ENCODE measurements at places on chromosomes 16 and 17. TPM values are rescaled to one million over a fixed set of nuclear protein-coding genes. Genes with fewer than 3 reads are reported as not detected.

CLEC19A gene
- 0.17 TPM for total RNA-seq

GRCh38 chr17:18946536-18946935 is 5.4 kb upstream of the SLC5A10 start:
- DNase-seq: no peak

DNA sequence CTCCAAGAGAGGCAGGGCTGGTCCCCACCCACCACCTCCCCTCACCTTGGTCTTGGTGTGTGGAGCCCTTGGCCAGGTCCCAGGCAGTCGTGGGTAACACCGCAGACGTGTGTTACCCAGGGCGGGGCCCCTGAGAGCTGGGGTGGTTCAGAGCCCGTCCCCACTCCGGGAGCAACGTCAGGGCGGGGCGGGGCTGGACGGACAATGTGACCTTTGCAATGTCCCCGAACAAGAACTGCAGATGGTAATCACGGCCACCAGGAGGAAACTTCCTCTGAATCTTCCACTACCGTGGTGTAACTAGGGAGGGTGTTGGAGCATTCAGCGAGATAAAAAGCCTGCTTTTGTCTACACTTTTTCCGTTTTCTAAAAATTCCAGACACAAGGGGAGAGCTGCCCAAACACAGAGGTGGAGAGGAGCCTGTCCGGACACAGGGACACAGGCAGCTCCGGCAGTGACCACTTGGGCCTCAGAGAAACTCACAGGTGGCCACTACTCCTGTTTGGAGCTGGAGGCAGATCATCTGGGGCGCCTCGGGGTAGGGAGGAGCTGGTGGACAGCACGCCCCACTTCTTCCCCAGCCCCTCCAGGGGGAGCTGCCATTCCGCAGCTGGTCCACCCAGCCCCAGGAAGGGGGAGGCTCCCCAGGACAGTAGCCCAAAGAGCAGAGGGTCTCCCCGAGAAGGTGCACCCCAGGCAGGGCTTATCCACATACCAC is 14.2 kb upstream of the SLC38A10 start:
- DNase-seq: peak; percentile 98

- no peak for DNase-seq
Measured at GRCh38 chr17:51585514-51586104, 325.3 kb downstream of the UTP18 start.

DNA sequence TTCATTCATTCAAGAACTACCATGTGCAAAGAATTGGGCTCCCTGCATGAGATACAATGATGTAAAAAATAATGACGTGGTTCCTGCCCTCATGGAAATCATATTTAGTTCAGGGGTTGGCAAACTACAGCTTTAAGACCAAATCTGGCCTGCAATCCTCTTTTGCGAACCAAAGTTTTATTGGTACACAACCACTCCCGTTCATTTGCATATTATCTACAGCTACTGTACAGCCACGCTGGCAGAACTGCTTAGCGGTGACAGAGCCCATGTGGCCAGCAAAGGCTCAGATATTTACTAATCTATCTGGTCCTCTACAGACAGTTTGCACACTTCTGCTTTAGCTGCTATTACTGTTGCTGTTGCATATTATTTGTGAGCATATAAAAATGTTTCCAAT is 167.7 kb downstream of the XYLT1 start:
- no peak for DNase-seq

FNDC8 gene
- total RNA-seq: not detected

- DNase-seq: no peak
Measured at GRCh38 chr16:88066680-88067529, 115.7 kb downstream of the BANP start.

MYH8 gene
- total RNA-seq: not detected

HAP1 gene
- 0.58 TPM for total RNA-seq

GRCh38 chr16:54939029-54939346 is 8.3 kb downstream of the IRX5 start:
- no peak for DNase-seq

- no peak for DNase-seq
Measured at GRCh38 chr16:25692351-25692741, 587 bp downstream of the HS3ST4 start.

DNA sequence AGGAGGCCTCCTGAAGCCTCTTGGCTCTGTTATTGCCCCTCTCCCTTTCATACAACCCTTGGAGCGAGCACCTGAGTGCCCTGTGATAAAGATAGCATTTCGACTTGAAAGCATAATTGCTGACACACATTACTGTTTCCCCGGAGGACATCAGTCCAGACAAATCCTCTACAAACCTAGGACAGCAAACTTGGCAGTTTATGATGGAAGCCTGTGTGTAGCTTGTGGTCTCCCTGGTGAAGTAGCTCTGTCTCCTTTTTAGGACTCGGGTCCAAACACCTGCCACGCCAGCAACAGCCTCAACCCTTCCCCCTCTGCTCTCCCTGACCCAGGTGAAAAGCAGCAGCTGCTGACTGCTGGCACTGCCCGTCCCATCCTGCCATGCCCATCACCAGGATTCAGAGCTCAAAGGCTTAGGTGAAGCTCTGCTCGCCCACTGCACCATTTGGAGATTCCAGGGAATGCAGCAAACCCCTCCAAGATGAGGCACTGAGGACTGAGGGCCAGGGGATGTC is 55.9 kb downstream of the IRX6 start:
- no peak for DNase-seq

TMC8 gene
- total RNA-seq: 26.6 TPM

- DNase-seq: peak; percentile 81
Measured at GRCh38 chr17:81295676-81296381, 722 bp upstream of the SLC38A10 start.

C1QTNF8 gene
- not detected for total RNA-seq

- DNase-seq: no peak
Measured at GRCh38 chr16:90081606-90081970, 4.5 kb upstream of the PRDM7 start.

- no peak for DNase-seq
Measured at GRCh38 chr16:66135421-66135831, 231.1 kb upstream of the CDH5 start.

RAMP2 gene
- 114 TPM for total RNA-seq

TMEM106A gene
- total RNA-seq: 14.2 TPM

GRCh38 chr17:74096456-74096855 is 107.0 kb upstream of the RPL38 start:
- DNase-seq: peak; percentile 34

DNA sequence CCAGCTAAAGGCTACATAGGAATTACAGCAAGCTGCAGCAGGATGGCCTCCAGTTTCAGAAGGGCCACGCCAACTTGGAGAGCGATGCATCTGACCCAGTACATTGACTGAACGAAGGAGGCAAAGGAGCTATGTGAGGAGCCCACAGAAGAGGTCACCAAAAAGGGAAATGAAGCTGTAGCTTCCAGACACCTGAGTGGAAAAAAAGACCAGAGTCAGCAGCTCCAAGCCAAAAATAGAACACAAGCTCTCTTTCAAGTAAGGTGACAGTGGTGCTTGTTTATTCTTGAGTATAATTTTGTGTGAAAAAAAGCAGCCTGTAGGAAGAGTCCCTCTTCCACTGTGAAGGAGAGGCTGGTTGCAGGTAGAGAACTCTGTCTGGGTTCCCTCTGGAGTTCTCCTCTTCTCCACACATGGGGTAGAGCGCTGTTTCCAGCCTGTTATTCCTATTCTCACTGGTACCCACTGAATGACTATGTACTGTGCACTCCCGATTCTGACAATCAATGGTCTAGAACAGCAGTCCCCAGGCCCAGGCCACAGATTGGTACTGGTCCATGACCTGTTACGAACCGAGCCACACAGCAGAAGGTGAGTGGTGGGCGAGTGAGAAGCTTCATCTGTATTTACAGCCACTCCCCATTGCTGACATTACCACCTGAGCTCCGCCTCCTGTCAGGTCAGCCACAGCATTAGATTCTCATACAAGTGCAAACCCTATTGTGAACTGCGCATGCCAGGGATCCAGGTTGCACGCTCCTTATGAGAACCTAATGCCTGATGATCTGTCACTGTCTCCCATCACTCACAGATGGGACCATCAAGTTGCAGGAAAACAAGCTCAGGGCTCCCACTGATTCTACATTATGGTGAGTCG is 15.1 kb downstream of the CCL4 start:
- DNase-seq: no peak

HP gene
- 94.2 TPM for total RNA-seq

- peak; percentile 76 for DNase-seq
Measured at GRCh38 chr16:23318639-23319038, 16.5 kb downstream of the SCNN1B start.

DNA sequence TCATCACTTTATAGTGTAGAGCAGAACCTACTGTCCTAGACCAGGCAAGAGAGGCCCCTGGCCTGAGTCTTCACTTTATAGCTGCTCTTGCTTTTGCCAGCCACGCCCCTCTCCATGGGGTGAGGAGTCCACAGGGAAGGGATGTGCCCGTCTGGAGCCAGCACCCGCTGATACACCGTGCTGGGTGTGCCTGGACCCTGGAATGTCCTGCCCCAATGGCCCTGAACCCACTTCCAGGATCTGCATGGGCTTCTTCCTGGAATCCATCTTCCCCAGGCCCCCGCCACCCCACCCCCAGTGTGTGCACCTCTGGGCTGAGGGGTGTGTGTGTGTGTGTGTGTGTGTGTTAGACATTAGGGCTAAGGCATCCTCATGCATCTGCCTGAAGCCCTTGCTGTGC is 44.9 kb downstream of the MEOX1 start:
- DNase-seq: no peak

GRCh38 chr16:67349172-67349571 is 22.6 kb downstream of the LRRC36 start:
- no peak for DNase-seq

ABCC12 gene
- total RNA-seq: not detected

SPECC1 gene
- total RNA-seq: 31.0 TPM

DNA sequence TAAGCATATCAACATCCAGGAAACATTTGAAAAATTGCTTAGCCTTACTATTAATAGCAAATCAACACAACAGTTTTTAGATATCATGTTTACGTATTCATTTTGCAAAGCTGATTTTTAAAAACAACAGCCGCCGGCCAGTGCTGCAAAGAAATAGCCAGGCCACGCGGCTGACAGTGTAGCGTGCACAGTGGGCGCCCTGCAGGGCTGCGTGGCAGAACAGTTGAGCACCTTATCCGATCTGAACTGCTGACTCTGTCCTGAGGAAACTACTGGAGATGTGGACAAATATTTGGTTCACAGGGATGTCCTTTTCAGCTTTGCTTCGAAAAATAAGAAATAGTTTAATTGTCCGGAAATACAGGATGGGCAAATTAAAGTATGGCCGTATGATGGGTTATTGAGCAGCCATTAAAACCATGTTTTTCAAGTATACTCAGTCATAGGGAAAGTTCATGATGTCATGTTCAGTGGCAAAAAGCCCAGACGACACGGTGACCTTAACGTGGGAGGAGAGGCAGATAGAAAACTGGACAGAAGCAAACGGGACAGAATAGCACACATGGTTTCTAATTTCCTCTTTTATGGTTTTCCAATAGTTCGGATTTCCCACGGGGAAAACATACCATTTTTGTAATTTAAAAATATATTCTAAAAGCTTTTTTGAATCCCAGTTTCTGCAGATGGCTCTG is 52.4 kb upstream of the ENDOV start:
- no peak for DNase-seq

- DNase-seq: no peak
Measured at GRCh38 chr16:79550373-79550772, 50.2 kb downstream of the MAF start.

DNA sequence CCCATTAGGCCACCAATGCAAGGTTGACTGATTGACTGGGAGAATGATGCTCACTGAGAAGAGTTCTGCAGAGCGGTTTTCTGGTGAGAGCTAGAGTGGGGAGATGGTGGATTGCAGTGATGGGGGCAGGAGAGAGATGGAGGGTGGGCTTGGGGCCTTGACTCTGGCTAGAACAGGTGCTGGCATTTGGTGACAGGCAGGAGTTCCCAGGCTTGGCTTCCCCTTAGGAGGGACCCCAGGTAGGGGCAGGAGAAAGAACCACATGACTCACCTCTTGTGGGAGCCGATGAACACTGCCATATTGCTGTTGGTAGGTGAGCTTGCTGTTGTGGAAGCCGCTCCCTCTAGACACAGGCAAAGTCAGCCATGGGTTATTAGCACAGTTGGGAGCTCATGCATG is 8.0 kb downstream of the CD300LB start:
- no peak for DNase-seq

DNA sequence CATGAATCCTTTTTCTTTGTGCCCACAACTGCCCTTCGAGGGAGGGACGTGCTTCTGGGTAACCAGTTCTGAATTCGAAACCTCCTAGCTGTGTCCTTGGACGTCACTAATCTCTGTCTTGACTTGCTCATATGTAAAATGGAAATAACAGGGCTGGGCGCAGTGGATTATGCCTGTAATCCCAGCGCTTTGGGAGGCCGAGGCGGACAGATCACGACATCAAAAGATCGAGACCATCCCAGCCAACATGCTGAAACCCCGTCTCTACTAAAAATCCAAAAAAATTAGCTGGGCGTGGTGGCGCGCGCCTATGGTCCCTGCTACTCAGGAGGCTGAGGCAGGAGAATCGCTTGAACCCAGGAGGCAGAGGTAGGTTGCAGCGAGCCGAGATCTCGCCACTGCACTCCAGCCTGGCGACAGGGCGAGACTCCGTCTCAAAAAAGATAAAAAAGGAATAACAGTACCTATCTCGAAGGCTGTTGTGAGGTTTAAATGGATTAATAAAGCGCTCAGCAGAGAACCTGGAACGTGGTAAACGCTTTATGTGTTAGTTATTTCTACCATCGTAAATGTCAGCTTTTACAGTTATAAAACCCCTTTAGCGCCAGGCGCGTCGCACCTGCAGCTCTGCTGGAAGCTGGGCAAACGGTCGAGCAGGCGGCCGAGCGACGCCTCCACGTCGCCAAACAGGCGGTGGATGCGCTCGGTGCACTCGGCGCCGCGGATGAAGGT is 641 bp downstream of the COG8 start:
- DNase-seq: no peak

DNA sequence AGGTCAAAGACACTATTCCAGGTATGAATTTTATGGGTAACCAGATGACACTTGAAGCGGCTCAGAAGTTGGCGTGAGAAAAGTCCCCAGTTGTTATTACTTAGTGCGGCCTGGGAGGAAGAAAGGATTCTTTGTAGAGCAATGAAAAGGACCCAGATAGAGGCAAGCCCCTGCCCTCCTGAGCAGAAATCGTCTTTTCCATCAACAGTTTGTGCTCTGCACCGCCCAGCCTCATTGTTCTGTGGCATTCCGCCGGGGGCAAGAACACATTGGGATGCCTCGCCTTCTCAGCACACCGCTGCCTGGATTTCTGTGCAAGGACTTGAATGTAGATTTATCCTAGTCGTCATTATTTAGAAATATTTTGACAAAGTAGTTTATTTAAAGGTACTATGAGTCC is 32.7 kb upstream of the CRHR1 start:
- DNase-seq: no peak

ZFP1 gene
- total RNA-seq: 9.8 TPM

All from upper lobe of right lung (tissue), 1 donor.